Activated CD4-positive, alpha-beta T cell treated with anti-CD3 and anti-CD28 coated beads for 4 hours (primary cell): ENCODE measurements at places on chromosomes 3 and 15.

DNA sequence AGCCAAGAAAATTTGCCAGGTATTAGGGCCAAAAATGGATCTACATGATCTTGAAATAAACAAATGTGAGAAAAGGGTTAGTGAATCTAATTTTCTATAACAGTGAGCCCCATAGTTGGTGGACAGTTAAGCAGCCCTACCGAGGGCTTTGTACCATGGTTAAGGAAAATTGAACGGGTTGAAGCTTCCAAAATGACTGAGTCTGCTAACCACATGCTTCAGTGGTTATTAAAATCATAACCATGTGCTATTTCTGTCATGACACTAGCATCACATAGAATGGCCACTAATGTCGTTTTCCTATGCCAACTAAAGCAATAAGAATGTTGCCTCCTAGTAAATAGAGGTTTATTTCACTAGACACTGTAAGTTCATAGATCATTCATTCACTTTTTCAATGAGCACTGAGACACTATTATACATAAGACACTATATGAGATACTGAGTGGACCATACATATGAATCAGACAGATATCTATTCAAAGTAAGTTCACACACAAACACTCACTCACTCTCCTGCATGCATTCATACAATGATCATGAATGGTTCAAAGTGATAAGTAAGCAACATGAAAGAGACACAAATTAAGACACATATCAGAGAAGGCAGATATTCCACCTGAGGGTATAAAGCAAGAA is 4.3 kb downstream of the SST start:
- DNase-seq, result no peak

GRCh38 chr3:31960793-31961431 is 20.1 kb downstream of the OSBPL10 start:
- no peak for DNase-seq

DNA sequence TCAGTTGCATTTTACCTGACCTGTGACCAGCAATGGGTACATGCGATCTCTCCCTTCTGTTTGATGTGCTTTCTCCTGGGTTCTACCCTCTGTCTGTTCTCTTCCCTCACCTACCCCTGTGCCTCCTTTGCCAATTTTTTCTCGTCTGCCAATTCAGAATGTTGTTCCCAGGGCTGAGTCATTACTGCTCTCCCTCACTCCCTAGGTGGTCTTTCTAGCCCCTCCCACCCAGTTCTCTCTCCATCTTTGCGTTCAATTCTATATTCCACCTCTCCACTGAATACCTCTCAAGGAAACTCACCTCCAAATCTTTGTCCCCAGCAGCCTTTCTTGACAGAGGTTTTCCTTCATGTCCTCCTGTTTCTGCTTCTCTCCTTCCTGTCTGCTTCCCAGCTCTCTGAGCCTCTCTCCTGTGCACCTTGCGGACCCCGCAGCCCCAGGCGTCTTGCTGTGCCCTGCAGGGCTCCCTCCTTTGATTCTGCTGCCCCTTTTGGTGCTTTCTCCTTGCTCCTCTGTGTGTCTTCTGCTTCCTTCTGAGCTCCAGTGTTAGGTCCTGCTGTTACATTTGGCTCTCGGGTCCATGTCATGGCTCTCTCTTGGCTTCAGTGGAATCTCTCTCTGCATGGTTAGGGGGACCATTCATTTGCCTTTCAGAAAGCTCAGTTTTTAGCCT is 398.2 kb upstream of the TPM1 start:
- no peak for DNase-seq

- no peak for DNase-seq
Observed at GRCh38 chr3:16323737-16324136, 58.7 kb downstream of the OXNAD1 start.

- DNase-seq, result no peak
Observed at GRCh38 chr3:4904811-4905695, 74.2 kb upstream of the BHLHE40 start.

GRCh38 chr3:38726751-38727150 is 77.3 kb upstream of the SCN5A start:
- DNase-seq, result no peak

DNA sequence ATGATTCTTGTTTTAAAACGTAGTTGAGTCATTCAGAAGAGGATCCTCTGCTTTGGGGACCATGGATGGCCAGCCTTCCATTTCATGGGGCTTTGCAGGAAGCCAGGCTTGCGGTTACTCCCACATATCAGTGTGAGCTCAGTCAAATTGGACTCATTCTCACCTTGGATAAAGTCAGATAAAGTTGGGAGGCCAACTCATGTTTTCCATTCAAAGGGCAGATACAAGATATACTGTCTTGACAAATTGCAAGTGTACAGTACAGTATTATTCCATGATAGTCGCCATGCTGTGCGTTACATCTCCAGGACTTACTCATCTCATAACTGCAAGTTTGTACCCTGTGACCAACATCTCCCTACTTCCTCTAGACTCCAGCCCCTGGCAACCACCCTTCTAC is 25.5 kb upstream of the B3GNT5 start:
- DNase-seq, result no peak

GRCh38 chr15:63362885-63363284 is 18.8 kb downstream of the CA12 start:
- DNase-seq, result no peak

DNA sequence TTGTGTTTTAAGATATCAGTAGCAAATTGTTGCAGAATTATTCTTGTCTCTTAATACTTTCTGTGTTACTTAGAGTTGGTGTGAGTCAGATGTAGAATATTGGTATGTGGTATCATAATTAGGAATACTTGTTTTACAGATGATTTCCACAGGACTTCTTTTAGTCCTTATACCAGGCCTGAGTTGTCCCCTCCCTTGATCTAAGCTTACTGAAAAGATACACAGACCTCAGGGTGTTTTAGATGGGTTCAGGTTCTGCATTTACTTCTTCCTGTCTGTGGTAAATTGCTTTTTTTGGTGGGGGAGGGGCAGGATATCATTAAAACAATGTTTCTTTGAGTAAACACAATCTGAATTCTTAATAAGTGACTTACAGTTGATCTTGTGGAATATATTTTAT is 14.2 kb downstream of the DZIP3 start:
- DNase-seq, result no peak

- DNase-seq, result no peak
Observed at GRCh38 chr15:24607636-24608035, 67.9 kb upstream of the NPAP1 start.
